T-helper 17 cell (primary cell): ENCODE measurements at places on chromosomes 12 and 14. TPM values are rescaled to one million over a fixed set of nuclear protein-coding genes. Genes with fewer than 3 reads are reported as not detected.

CLEC1B gene
- 0.94 TPM for total RNA-seq

TMEM233 gene
- not detected for total RNA-seq

SLC6A13 gene
- total RNA-seq: 0.26 TPM

C3AR1 gene
- 3.1 TPM for total RNA-seq

PLEK2 gene
- total RNA-seq: 2.1 TPM

ANKRD33 gene
- total RNA-seq: not detected

SGPP1 gene
- total RNA-seq: 14.2 TPM

KRT71 gene
- not detected for total RNA-seq

HAL gene
- total RNA-seq: 0.94 TPM

ASCL1 gene
- not detected for total RNA-seq

PRB2 gene
- total RNA-seq: not detected

VRK1 gene
- total RNA-seq: 24.6 TPM

IKZF4 gene
- 3.9 TPM for total RNA-seq

CORO1C gene
- 13.3 TPM for total RNA-seq

KRT82 gene
- not detected for total RNA-seq

PDZRN4 gene
- not detected for total RNA-seq

LMO3 gene
- not detected for total RNA-seq

ARID2 gene
- total RNA-seq: 63.3 TPM

GPRC5A gene
- total RNA-seq: 0.26 TPM

KLHL33 gene
- 0.47 TPM for total RNA-seq

MYBPC1 gene
- not detected for total RNA-seq

TMEM30B gene
- total RNA-seq: 4.1 TPM

CD163 gene
- 2.9 TPM for total RNA-seq

AQP6 gene
- not detected for total RNA-seq

FBXW8 gene
- 8.6 TPM for total RNA-seq

NPC2 gene
- total RNA-seq: 39.0 TPM

AJUBA gene
- total RNA-seq: 1.3 TPM

ARL1 gene
- total RNA-seq: 22.5 TPM

MANSC4 gene
- not detected for total RNA-seq

RPL10L gene
- total RNA-seq: not detected

NPFF gene
- total RNA-seq: not detected

LHX5 gene
- not detected for total RNA-seq

DNAJC22 gene
- not detected for total RNA-seq

LRRC10 gene
- total RNA-seq: not detected

SPX gene
- total RNA-seq: 5.6 TPM

AKAP3 gene
- total RNA-seq: 2.6 TPM

CRACR2A gene
- 54.8 TPM for total RNA-seq

DBX2 gene
- total RNA-seq: not detected

LTBP2 gene
- 0.34 TPM for total RNA-seq

EML5 gene
- total RNA-seq: 3.7 TPM

SERPINA10 gene
- total RNA-seq: not detected

ZC3H14 gene
- 41.7 TPM for total RNA-seq

GSG1 gene
- total RNA-seq: not detected

TTC9 gene
- 11.7 TPM for total RNA-seq

HOTAIR gene
- total RNA-seq: not detected

OR6C70 gene
- total RNA-seq: 0.52 TPM

TMEM229B gene
- total RNA-seq: 12.7 TPM

KRT83 gene
- not detected for total RNA-seq

HNF1A gene
- not detected for total RNA-seq

CELA1 gene
- not detected for total RNA-seq

GNB3 gene
- total RNA-seq: 0.26 TPM

TMPRSS12 gene
- total RNA-seq: not detected

CEBPE gene
- total RNA-seq: 0.25 TPM

SDSL gene
- total RNA-seq: 0.42 TPM

SLC11A2 gene
- total RNA-seq: 47.6 TPM

CMTM5 gene
- total RNA-seq: 29.1 TPM
